NCI-H2081 (cell line): ENCODE measurements at places on chromosomes 16 and 17.

- no peak for DNase-seq
Measured at GRCh38 chr16:4052801-4053293, 63.4 kb downstream of the ADCY9 start.

DNA sequence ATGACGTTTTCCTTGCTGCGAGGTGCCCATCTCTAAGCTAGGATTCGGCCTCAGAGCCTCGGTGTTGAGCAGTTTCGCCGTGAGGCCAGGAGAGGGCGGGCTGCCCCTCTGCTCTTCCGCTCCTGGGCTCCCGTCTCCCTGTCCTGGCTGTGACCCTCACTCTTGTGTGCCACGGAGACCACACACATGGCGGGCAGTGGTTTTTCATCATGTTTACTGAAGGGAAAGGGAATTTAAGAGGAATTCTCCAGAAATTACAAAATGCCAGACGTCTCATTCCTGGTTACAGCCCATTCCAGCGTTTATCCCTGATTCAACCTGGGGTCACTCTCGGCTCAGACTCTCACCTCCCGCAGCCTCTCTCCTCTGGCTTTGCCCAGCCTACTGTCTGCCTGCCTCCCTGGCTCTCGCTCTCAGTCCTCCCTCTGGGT, 96.8 kb upstream of the ELAC2 start:
- peak; percentile 4 for DNase-seq

GRCh38 chr17:15516150-15516549, 47.1 kb downstream of the TVP23C start:
- DNase-seq = no peak

- peak; percentile 23 for DNase-seq
Measured at GRCh38 chr17:57834146-57834741, 15.6 kb downstream of the MRPS23 start.

GRCh38 chr16:50311134-50311528, 44.8 kb downstream of the ADCY7 start:
- no peak for DNase-seq

GRCh38 chr17:10192461-10192860, 5.9 kb downstream of the GAS7 start:
- DNase-seq = no peak

GRCh38 chr17:75688209-75688825, 21.2 kb downstream of the SAP30BP start:
- no peak for DNase-seq

- DNase-seq = no peak
Measured at GRCh38 chr16:64151990-64152767, 969.7 kb downstream of the CDH11 start.

- no peak for DNase-seq
Measured at GRCh38 chr17:58684003-58684402, 7.8 kb downstream of the TEX14 start.

DNA sequence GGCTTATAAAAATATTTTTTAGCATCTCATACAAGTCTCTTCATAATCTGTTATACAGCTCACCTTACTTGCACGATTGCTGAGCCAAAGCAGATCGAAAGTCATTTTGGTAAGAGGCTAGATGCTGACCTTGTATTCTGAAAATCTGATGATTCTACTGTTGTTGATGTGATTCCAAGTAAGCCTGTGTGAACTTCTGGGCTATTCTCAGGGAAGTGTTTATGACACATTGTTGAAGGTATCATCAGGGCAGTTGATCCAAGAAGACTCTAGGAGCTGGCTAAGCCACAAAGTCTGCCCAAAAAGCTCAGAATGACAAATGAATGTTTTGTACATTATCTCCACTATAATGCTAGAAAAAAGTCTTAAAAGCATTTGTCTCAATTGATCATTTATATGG, 16.0 kb downstream of the OMG start:
- no peak for DNase-seq
